Stimulated activated CD8-positive, alpha-beta memory T cell treated with anti-CD3 and anti-CD28 coated beads, Interleukin-2, amount 100 ng/mL, for 1 hour (primary cell): ENCODE measurements at places on chromosomes 7 and 10.

DNA sequence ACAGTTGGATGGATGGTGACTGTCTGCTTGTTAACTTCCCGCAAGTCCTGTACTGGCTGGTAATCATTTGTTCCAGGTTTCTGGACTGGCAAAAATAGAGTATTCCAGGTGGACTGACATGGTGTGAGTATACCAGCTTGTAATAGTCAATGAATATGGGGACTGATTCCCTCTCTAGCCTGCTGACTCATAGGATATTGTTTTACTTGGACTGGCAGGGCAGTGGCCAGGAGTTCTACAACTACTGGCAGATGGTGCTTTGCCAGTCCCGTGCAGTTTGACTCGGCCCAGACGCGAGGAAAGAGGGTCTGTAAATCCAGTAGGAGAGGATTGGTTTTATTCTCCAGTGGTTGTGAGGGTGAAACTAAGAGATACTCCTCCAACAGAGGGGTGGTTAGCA is 78.0 kb downstream of the PRR15 start:
- no peak for DNase-seq

GRCh38 chr7:142440906-142441411 is 183.1 kb upstream of the PRSS58 start:
- no peak for DNase-seq

DNA sequence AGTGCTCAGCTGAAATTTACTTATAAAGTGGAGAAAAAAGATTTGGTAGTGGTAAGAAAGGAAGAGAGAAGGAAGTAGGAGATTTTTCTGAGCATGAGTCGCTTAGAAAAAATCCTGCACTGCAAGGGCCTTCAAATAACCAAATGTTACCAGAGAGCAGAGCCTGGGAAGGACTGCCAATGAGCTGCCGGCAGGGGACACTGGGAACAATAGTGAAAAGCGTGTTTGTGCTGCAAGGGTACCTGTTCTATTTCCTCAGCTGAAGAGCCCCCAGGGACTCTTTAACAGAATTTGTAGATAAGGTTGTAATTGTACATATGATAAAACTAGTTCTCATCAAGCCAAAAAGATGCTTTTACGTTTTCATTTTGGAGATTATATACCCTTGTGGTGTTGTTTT is 696.3 kb upstream of the C7orf33 start:
- DNase-seq, result no peak

DNA sequence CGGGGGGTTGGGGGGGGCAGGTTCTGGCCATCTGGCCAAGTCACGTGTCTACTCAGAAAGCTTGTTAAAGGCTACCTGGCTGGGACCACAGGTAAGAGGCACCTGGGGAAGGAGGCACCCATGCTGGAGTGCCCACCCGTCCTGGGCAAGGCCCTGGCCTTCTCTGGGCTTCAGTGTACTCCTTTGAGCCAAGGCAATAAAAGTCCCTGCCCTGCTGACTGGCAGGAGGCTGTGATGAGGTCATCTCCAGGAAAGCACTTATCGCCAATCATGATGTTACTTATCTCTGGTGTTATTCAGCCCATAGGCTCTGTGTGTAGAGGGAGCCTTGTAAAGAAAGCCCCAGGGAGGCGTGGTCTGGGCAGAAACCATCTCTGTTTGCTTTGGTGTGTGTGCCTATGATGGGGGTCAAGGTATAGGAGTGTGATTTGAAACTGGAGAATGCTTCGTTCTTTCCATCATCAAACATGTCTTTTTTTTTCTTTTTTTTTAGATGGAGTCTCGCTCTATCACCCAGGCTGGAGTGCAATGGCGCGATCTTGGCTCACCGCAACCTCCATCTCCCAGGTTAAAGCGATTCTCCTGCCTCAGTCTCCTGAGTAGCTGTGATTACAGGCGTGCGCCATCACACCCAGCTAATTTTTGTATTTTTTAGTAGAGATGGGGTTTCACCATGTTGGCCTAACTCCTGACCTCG is 2.5 kb upstream of the CLDN4 start:
- no peak for DNase-seq

- no peak for DNase-seq
Measured at GRCh38 chr7:123864436-123864835, 19.5 kb downstream of the HYAL4 start.

DNA sequence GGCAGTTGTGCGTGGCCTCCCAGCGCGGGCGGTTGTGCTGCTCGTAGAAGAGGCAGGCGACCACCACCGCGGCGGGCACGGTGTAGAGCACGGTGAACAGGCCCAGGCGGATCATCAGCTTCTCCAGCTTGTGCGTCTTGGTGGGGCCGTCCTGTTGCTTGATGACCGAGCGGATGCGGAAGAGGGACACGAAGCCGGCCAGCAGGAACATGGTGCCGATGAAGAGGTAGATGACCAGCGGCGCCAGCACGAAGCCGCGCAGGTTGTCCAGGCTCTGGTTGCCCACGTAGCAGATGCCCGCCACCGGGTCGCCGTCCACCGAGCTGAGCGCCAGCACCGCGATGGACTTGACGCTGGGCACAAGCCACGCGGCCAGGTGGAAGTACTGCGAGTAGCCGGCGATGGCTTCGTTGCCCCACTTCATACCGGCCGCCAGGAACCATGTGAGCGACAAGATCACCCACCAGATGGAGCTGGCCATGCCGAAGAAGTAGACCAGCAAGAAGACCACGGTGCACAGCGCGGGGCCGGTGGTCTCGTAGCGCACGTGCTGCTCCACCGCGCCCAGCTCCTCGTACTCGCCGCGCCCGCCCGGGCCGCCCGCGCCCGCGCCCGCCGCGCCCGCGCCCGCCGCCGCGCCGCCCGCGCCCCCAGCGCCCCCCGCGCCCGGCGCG is 2.2 kb downstream of the FZD8 start:
- DNase-seq, result no peak
